Muscle of leg (tissue), 16 donors: ENCODE measurements at places on chromosomes 11 and 22. TPM values are rescaled to one million over a fixed set of nuclear protein-coding genes. Genes with fewer than 3 reads are reported as not detected.
A peak's percentile ranks its signal among the peaks of the same experiment; 100 is the strongest.

SUSD2 gene
- 0.40 TPM for total RNA-seq

SLC5A4 gene
- 0.49 TPM for total RNA-seq

C11orf24 gene
- total RNA-seq = 14.7 TPM

PDGFD gene
- total RNA-seq = 25.7 TPM

PTGDR2 gene
- total RNA-seq = 0.62 TPM

CRY2 gene
- 28.3 TPM for total RNA-seq

UPK2 gene
- total RNA-seq = 0.09 TPM

C11orf91 gene
- not detected for total RNA-seq

CDPF1 gene
- total RNA-seq = 15.0 TPM

SMIM35 gene
- under 0.01 TPM for total RNA-seq

EFEMP2 gene
- total RNA-seq = 73.9 TPM

TSGA10IP gene
- 0.09 TPM for total RNA-seq

APOL4 gene
- total RNA-seq = 19.4 TPM

DGAT2 gene
- 0.31 TPM for total RNA-seq

ZFP91 gene
- 31.2 TPM for total RNA-seq

OR5M10 gene
- total RNA-seq = not detected

GRCh38 chr11:45568049-45568448 is 97.4 kb downstream of the CHST1 start:
- peak; percentile 84 for DNase-seq

DNA sequence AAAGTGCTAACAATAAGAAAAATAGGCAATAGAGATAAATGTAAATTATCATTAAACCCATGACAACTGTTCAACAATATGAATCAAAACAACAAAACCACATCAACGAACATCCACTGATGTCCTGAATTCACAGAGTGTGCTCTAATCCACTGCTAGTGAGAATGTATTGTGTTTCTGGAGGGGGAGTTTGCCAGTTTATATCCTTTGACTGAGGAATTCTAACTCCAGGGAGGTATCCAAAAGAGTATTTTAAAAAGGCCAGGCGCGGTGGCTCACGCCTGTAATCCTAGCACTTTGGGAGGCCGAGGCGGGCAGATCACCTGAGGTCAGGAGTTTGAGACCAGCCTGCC is 1.7 kb upstream of the WEE1 start:
- peak; percentile 20 for DNase-seq

DNA sequence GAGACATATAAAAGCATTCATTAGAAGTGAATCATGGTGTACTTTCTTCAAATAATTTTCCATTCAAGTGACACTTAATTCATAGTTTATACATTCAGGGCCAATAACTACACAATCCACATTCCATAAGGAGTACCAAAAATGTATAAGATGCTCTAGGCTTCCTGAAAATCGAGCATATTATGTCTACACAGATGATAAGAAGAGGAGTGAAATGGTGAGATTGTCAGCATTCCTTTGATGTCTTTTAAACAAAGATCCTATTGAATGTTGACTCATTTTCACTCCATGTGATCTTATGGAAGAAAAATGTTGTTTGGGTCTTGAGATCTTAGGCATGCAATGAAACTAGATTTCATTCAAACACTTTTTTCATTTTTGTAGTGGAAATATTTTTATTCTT is 843.2 kb downstream of the KCNA4 start:
- DNase-seq = peak; percentile 4

GRCh38 chr11:108895579-108896480 is 231.0 kb downstream of the DDX10 start:
- no peak for DNase-seq

DNA sequence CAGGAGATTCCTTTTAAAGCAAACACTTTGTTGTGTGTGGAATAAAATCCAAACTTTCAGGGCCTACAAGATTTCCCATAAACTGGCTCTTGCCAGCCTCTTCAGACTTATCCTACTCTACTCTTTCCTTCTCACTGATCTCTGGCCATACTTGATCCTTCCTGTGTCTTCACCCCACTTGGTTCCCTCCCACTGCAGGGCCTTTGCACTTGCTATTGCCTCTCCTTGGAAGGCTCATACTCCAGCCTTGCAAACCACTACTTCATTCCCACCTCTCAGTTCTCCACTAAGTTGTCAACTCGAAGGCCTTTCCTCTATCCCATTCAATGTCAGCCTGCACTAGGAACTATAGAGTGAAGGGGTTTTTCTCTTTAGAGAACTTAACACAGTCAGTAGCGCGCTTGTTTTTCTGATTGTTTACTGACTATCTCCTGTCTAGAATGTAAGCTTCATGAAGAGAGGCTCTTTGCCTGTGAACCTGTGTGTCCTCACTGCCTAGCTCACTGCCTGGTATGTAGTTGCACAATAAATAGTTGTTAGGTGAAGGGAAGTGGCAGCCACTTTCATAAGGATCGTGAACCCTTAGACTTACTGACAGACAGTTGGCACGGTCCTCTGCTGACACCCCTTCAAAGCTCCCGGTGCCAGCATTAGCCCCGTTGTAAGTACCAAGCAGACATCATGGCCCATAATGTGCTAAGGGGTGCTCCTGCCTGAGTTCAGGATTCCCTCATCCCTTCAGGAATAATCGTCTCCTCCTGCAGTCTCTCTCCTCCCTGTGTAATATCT is 833 bp upstream of the ME3 start:
- DNase-seq = no peak

GRCh38 chr11:65968600-65969482 is 7.3 kb downstream of the SART1 start:
- no peak for DNase-seq

- DNase-seq = peak; percentile 69
Observed at GRCh38 chr22:28442711-28443525, 236.7 kb downstream of the TTC28 start.

DNA sequence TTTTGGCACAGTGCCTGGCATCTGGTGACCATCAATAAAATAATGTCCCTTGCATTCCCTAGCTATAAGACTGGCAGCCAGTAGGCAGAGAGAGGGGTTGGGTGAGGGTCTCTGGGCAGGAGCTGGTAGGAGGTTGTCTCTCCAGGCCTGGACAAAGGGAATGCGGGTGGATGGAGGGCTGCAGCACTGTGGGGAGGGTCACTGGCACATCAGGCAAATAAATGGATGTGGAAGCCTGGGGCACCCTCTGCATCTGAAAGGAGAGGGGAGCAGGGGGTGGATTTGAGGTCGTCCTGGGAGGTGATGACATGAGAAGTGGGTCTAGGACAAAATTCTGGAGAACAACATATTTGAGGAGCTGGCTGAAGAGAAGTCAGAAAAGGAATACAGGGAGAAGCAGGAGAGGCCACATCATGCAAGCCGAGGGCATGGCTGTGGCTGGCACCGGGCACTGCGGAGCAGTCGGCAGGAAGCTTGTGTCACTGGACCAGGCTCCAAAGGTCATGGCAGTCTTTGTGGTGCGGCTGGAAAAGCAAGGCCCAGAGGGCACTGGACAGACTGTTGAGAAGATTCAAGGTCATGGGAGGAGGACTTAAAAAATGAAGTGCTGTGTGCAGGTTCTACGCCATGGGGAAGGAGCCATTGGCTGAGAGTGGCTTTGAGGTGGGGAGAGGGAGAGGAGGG is 36.5 kb upstream of the THY1 start:
- DNase-seq = no peak

- peak; percentile 78 for DNase-seq
Observed at GRCh38 chr11:44621140-44621681, 55.7 kb downstream of the CD82 start.

DNA sequence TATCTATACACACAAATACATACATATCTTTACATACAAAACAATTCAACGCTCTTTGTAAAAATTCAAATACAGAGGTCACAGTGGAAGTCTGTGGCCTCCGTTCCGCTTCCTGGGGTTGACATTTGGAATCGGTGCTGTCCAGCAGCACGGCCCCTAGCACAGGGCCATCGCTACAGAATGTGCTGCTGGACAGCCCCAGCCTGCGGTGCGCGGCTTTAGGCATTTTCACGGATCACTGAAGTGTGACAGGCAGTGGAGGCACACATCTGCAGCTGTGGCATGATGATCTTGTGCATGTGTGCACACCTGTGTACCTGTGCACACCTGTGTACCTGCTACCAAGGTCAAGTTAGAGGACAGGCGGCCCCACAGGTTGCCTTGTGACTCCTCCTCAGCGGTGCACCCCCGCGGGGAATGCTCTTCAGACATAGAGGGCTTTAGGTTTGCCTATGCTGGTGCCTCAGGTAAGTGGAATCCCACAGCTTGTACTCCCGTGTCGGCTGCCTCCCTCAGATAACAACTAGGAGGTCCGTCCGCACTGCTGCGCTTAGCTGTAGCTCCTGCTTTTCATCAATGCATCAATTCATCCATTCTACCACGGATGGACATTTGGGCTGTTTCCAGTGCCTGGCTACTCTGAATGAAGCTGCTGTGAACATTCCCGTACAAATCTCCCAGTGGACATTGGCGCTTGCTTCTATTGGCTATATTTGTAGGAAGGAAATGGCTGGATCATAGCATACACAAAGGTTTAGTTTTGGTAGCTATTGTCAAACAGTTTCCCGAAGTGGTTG is 29.9 kb downstream of the GAL start:
- DNase-seq = no peak

DNA sequence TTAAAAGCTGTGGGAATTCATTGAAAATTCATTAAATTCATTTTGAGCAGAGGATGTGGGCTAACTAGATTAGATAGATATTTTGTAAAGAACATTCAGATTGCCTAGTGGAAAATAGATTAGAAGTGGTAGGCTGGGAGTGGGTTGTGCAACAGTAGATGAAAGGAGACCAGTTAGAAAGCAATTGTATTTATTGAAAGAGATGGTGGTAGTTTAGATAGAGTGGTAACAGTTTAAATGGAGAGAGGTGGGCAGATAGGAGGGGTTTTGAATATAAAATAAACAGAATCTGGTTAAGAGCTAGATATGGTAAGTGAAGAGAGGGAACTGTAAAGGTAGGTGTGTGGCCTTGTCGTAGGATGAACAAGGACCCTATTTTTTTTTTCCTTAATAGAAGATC is 34.5 kb downstream of the METTL15 start:
- no peak for DNase-seq

- peak; percentile 87 for DNase-seq
Observed at GRCh38 chr11:46363455-46364005, 16.3 kb downstream of the DGKZ start.

GRCh38 chr11:26953770-26954392 is 40.0 kb upstream of the FIBIN start:
- DNase-seq = peak; percentile 46

DNA sequence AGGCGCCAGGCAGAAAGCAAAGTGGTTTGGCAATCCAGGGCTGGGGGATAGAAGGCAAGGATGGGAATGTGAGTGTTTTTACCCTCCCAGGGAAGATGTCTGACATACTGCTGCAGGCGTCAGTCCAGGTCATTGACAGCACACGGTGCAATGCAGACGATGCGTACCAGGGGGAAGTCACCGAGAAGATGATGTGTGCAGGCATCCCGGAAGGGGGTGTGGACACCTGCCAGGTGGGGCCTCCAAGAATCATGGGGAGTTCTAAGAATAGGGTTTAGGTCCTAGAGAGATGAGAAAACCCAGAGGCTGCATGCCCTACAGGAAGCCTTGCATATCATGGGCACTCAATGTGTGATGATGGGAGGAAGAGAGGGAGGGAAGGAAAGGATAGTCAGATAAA is 28.3 kb upstream of the SMIM35 start:
- DNase-seq = no peak

GRCh38 chr11:82906236-82906635 is 4.7 kb downstream of the DDIAS start:
- peak; percentile 46 for DNase-seq

DNA sequence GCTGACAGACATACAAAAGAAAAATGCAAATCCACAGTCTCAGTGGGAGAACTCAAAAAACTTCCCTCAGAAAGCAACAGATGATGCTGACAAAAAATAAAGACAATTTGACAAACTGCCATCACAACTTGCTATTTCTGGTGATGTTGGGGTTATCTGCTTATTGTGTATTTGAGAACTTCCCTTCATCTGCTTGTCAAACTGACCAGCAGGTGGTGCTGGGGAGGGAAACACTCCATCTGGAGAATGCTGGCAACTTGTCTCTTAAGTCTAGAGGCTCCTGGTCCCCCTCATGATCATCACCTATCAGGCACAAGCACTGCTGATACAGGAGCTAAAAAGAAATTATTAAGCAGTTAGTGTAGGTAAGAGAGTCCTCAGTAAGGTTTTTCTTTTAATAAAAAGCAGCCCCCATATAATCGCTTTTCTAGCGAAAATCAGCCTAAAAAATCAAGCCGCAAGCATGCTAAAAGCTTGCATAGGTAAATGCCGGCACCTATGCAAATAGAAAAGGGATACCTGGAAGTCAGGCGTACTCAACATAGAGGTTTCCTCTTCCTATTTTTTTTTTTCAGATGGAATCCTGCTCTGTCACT is 9.8 kb upstream of the FAM111B start:
- DNase-seq = peak; percentile 60

GRCh38 chr11:32722255-32722654 is 72.2 kb downstream of the CCDC73 start:
- DNase-seq = no peak

- no peak for DNase-seq
Observed at GRCh38 chr22:20205464-20205963, 54.7 kb upstream of the CCDC188 start.

GRCh38 chr11:108713076-108713790 is 48.4 kb downstream of the DDX10 start:
- no peak for DNase-seq

DNA sequence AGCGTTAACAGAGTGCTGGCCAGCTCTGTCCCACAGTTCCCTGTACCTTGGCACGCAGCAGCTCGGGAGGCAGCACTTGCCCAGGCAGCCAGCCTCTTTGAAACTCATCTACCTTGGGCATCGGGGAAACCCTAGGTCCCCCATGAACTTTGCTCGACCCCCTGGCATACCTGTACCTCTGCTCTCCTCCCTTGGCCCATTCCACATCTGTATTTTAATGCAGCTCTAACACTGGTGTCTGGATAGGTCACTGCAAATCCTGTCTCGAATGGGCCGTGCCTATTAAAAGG is 304.1 kb downstream of the TBC1D22A start:
- DNase-seq = no peak

- DNase-seq = no peak
Observed at GRCh38 chr22:30910358-30910757, 58.2 kb downstream of the MORC2 start.

DNA sequence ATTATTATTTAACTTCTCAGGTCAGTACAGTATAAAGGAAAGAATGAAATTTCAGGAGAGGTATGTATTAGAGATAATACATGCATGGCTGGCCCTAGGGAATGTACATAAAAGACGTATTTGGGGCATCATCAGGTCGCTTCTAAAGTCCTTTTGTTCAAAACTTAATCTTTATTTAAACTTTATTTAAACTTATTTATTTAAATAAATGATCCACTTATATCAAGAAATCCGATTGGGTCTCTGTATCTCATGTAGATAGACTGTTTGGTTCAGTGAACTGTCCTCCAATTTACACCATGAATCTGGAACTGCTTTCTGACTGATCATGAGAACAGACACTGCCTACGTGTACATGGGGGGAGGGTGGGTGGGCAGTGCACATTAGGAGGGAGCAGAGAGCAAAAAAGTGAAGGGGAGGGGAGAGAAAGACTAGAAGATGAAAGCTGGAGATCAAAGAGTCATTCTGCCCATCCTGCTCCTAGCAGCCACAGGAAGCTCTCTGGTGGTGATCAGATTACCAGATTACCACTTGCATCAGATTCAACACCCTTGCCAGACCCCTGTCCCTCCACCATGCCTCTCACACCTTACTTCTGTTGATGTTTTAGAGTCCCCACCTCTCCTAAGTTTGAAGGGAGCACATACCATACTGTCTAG is 92.1 kb upstream of the MTMR2 start:
- DNase-seq = no peak

- DNase-seq = no peak
Observed at GRCh38 chr22:47354668-47355387, 592.4 kb downstream of the TBC1D22A start.
